ENCODE measurements at places on chromosomes 2 and 18.

- no peak for DNase-seq
These were observed 73.5 kb downstream of the MTCL1 start for GRCh38 chr18:8778824-8779223.

- no peak for DNase-seq
These were observed 278.4 kb upstream of the FAM98A start for GRCh38 chr2:33877348-33878016.

DNA sequence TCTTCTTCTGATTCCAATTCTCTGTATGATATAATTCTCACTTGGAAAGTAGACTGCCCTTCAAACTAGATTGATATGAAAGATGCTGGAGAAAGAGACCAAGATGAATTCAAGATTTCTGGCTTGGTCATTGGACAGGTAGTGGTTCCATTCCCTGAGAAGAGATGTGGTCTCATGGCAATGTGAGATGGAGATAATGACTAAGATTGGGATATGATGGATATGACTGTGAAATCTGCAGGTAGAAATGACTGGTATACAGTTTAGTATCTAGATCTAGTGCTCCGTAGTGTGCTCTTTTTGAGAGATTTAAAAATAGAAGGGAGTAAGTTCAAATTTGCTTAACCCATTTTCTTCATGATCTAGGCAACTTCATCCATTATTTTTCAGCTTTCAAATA, 425.4 kb upstream of the TRIB2 start:
- DNase-seq = no peak

DNA sequence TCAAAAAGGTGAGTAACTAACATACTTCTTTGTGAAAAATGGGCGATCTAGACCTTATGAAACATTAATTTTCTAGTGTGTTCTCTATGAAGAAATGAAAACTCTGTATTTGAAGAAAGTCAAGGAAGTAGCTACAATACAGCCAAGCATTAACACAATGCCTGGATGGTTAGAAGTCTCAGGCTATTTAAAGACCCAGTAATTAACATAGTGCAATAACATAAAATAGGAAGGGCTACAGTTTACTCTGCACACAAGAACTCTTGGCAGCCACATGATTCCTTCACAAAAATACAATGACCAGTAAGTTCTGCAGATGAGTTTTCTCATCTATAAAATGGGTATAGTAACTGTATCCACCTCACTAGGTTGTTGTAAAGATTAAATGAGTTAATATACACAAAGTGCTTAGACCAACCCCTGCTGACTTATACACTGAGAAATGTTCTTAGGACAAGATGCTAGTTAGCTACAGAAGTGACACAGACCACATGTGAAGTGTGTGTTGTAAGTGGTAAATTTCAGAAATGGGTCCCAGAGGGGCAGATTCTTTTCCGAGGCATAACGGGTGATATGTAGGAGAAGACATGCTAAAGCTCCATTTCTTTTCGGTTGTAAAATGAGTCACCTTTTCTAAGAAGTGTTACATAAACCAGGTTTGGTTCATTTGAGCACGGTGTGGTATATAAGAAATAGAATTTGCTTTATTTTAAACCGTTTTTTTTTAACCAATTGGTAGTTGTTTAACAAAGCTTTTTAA, 61.8 kb downstream of the CXCR4 start:
- no peak for DNase-seq

GRCh38 chr2:180219491-180219890, 212.4 kb upstream of the CWC22 start:
- no peak for DNase-seq

GRCh38 chr18:577643-578375, 2.4 kb upstream of the CETN1 start:
- DNase-seq = no peak

GRCh38 chr2:47186351-47186750, 31.2 kb upstream of the STPG4 start:
- DNase-seq = no peak

- no peak for DNase-seq
These were observed 292.1 kb downstream of the EXOC6B start for GRCh38 chr2:72533765-72534164.

GRCh38 chr2:40341198-40341597, 110.7 kb downstream of the SLC8A1 start:
- DNase-seq = no peak

GRCh38 chr18:50662177-50662576, 102.3 kb downstream of the MAPK4 start:
- DNase-seq = peak; percentile 10

DNA sequence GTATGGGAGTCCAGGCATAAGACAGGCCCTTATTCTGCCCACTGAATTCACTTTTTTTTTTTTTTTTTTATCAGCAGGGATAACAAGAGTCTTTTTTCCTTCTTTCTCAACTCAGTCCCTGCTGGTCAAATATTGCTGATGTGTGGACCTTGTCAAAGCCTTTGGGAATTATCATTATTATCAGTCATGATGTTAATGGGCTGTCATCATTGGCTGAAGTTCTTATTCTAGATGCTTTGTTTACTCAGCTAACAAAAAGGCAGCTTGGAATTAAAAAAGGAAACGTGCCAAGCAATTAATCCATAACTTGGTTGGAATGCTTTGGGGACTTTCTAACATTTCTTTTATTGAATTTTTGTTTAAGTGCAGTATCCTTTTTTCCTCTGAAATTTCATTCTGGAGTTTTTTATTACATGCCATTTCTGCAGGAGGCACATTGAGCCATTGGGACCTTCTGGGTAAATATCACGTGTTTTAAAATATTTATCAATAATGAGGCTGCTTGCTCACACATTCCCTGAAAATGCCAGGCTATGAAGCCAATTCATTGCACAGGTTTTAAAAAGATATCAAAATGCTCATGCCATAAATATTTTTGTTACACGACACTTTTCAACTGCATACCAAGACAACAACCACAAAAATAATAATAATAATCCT, 246.3 kb downstream of the TXNL1 start:
- DNase-seq = no peak

- no peak for DNase-seq
These were observed 125.9 kb downstream of the CCDC85A start for GRCh38 chr2:56309626-56310170.

DNA sequence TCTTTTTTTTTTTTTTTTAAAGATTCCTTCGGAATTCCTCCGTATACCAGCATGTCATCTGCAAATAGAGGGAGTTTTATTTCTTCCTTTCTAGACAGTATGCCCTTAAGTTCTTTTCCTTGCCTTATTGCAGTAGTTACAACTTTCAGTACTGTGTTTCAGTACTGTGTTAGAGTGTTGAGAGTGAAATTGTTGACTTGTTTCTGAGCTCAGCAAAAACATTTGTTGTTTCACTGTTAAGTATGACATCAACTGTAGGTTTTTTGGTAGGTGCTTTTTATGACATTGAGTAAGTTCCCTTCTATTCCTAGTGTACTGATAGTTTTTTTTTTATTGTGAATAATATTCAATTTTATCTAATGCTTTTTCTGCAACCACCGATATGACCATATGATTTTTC, 43.9 kb downstream of the ACVR2A start:
- no peak for DNase-seq

- no peak for DNase-seq
These were observed 350.7 kb upstream of the SPRED2 start for GRCh38 chr2:65782996-65783650.

DNA sequence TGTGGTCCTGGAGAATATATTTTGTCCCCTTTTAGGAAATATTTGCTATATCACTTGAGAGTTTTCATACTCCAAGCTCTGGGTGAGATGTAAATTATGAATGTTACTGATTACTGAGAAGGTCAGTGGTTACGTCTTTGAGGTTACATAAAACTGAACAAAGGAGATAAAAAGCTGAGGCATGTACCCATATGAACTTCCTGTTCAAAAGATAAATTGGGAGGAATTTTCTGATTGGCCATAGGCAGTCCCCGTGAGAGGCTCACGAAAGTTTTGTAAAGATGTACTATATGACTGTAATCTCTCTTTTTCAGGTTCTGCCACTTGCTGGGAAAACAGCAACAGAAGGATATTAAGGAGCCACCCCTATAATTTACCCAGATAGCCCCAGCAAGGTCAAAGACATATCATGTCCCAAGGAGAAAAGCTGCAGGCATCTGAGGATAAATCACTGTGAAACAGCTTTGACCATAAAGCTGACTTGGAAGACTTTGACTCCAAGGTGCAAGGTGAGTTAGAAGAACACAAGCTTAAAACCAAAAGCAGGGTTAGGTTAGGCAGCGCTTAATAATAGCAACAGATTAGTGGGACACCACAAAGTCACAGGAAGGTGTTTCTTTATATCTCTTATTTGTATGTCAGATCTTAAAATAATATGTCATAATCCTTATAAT, 90.4 kb downstream of the OSBPL6 start:
- DNase-seq = no peak

GRCh38 chr2:48253301-48253700, 276.7 kb upstream of the STON1 start:
- DNase-seq = no peak

- no peak for DNase-seq
These were observed 1579.5 kb downstream of the LRP1B start for GRCh38 chr2:140551287-140551686.

DNA sequence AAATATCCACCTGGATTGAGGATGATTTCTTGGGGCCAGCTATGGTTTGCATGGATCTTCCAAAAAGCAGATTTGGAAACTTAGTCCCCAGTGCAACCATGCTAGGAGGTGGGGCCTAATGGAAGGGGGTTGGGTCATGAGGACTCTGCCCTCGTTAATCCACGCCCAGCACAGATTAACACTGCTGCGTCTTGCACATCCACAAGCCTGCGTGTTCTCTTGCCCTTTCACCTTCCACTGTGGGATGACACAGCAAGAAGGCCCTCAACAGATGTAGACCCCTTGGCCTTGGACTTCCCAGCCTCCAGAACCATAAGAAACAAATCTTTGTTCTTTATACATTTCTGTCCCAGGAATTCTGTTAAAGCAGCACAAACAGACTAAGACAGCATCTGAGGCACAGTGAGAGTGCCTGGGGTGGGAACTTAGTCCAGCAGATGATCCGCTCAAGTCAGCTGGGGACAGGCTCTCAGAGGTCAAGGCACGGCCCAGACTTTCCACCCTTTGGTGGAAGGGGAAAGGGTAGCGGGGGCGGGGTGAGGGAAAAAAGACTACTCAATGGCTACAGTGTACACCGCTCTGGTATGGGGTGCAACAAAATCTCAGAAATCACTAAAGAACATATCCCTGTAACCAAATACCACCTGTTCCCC, 2.4 kb downstream of the RAB17 start:
- no peak for DNase-seq

DNA sequence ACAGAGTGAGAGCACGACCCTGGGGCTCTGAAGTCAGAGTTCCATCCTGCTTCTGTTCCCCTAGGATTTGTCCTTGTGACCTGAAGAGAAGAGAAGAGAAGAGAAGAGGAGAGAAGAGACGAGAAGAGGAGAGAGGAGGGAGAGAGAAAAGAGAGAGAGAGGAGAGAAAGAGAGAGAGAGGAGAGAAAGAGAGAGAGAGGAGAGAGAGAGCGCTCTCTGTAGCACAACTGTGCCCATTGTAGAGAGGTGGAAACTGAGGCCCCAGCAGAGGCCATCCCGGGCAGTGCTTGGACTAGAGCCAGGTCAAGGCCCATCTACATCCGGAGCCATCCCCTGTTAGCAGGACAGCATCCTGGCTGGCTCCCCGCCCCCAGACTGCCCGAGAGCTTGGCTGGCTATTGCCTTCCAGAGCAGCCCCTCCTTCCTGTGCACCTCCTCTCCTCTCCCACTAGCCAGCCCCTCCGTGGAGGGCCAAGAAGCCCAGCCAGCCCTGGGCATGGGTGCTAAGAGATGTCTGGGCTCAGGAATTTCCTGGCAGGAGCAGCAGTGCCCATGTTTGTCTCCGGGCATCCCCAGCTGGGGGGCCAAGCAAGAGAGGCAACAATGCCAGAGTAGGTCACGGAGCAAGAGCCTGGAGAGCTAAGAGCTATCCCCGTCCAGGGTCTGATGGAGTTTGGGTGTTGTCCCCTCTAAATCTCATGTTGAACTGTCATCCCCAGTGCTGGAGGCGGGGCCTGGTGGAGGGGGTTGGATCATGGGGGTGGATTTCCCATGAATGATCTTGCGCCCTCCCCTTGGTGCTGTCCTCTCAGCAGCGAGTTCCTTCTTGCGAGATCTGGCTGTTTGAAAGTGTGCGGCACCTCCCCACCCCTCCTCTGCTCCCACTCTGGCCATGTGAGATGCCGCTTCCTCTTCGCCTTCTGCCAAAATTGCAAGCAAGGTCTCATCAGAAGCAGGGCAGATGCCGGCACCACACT, 18.2 kb upstream of the GPR55 start:
- DNase-seq = no peak

GRCh38 chr2:141957827-141958450, 172.9 kb downstream of the LRP1B start:
- no peak for DNase-seq

DNA sequence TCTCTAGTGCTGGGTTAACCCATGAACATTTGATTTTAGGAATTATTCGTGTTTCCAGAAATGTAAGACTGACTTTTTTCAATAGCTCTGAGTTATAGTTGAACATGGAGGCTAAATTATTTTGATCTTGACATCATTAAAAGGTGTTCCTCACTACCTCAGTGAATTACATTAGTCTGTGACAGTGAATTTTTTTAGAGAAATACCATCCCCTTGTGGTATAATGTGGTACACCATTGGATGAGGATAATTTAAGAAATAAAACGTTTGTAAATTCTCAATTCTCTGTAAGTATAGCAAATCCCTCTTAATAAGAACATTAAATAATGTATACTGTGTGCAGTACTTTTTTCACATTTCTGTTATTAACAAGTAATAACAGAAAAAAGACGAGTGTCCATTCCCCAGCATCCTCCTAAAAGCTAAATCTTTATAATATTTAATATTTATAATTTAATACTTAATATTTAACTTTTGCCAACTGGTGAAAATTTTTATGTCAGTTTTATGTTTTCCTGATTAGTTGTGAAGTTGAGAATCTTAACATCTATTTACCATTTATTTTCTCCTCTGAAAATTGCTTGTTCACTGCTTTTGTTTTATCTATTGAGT, 70.3 kb upstream of the CWC22 start:
- DNase-seq = peak; percentile 8

DNA sequence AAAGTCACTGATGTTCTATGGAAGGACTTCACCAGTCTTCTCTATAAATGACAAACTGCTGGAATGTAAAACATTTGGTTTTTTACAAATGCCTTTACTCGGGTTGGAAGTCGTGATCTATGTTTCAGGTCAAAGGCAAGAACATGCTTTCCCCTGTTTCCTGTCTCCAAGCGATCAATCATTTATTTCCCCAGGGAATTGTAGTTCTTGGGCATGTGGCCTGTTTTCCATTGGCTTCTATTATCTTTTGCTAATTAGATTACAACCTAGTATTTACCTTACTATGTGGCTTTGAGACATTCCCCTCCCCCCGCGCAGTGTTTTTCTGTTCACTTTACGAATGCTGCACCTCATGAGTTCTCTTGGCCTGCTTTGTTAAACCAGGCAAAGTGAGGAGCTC, 684.2 kb downstream of the EPHA4 start:
- DNase-seq = no peak

GRCh38 chr2:124822516-124822915, 797.4 kb downstream of the CNTNAP5 start:
- DNase-seq = no peak
